ENCODE measurements at places on chromosomes 5 and 9.

- DNase-seq, result no peak
Observed at GRCh38 chr5:72920690-72921502, 34.9 kb upstream of the FCHO2 start.

DNA sequence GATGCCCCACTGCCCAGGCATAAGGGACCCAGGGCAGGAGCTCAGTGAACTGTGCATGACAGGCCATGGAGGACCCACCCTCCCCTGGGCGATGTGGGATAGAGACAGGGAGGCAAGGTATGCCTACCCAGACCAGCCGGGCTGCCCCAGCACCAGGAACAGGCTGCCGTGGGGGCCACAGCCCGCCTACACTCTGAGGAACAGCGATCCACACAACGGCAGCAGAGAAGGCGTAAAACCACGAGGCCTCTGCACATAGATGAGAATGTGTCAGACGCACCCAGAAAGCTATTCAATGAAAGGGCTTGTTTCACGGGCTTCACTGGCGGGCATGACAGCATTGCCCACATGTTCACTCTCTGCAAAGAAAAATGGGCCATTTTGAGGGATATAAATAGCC lies 49.5 kb downstream of the SEMA4D start:
- DNase-seq, result no peak

- DNase-seq, result no peak
Observed at GRCh38 chr9:130692321-130692720, 1.3 kb upstream of the EXOSC2 start.

GRCh38 chr5:98839469-98840383 lies 66.3 kb downstream of the RGMB start:
- DNase-seq, result no peak

DNA sequence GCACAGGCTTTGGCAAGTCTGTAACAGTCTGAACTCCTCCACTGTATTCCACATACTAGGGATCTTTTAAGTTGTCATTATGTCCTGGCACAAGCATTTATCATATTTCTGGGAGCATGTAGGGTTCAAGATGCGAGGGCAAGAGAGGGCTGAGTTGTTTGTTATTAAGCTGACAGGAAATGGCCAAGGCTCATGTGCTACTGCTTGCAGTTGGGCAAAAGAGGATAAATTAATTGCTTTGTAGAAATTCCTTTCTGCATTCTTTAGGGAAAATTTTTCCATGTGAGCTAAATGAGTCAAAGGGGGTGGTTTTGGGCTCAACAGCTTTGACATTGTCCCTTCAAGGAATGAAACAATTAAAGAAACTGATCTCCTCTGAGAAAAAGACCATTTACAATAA lies 35.4 kb downstream of the DOCK8 start:
- no peak for DNase-seq

DNA sequence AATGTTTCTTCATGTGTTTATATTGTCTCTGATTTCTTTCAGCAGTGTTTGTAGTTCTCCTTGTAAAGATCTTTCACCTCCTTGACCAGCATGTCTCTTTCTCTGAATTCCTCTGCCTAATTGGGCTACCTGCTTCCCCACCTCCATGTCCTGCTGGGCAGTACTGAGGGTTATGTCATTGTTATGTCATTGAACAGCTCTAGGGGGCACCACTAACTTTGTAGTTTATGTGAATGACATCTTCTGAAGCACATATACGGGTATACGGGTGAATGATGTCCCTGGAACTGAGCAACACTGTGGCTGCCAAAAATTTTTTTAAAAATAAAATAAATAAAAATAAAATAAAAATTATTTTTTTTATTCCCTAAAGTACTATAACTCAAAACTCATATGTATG lies 16.9 kb upstream of the SNCAIP start:
- DNase-seq, result no peak

- no peak for DNase-seq
Observed at GRCh38 chr5:60685028-60685427, 14.9 kb downstream of the DEPDC1B start.

GRCh38 chr5:96243203-96243602 lies 189.8 kb downstream of the PCSK1 start:
- DNase-seq, result no peak

GRCh38 chr9:101737705-101738565 lies 512 bp downstream of the GRIN3A start:
- no peak for DNase-seq

- DNase-seq, result no peak
Observed at GRCh38 chr9:83466877-83467276, 71.3 kb downstream of the FRMD3 start.

DNA sequence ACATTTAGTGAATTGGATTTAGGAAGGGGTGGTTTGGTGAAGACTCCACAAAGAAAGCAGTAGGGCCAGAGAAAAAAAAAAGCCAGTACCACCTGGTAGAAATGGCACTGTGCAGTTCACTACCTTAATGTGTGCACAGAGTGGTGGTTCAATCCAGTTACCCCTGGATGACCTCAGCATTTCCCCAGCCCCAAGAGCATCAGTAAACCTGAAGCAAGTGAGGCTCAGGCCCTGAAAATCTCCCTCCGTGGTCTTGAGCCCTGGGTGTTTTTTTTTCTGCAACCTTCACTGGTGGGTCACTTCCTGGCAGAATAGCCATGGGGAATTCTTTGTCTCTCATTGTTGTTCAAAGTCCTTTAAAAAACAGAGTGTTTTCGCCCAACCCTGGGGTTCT lies 202.9 kb downstream of the GADD45G start:
- no peak for DNase-seq

GRCh38 chr9:98900725-98901124 lies 43.0 kb upstream of the COL15A1 start:
- no peak for DNase-seq

DNA sequence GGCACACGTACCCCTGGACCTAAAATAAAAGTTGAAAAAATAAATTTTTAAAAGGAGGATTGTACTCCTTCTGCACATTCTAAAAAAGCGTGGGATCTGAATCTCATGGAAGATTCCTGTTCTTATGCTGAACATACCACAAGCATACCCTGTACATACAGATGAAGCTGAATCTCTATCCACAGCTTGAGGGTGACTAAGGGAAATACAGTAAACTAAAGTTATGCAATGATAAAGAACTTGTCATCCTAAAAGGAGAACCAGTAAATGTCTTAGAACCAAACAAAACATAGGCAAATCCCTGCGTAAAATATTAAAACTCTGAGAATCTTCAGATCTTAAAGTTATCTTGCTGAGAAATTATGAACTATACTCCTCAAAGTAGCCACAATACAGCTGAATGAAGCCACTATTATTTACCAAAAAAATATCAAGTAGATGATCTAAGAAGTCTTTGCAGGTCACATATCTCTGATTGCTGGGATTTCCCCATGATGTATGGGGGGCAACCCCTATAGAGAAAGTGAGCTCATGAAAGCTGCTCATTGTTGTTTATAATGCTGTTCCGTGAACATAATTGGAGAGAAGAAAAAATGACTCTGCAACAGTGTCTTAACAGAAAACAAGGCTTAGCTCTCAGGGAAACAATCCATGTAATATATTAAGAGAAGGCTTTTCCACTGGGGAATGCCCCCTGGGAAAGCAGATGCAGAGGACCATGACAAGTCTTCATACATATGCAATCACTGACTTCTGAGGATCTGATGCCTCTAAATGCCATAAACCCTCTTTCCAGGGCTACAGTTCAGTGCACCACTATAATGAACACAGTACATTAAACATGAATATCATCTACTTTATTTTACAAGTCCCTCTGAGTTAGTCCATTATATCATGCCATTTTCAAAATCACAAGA lies 210.1 kb downstream of the EPB41L4A start:
- DNase-seq, result no peak

DNA sequence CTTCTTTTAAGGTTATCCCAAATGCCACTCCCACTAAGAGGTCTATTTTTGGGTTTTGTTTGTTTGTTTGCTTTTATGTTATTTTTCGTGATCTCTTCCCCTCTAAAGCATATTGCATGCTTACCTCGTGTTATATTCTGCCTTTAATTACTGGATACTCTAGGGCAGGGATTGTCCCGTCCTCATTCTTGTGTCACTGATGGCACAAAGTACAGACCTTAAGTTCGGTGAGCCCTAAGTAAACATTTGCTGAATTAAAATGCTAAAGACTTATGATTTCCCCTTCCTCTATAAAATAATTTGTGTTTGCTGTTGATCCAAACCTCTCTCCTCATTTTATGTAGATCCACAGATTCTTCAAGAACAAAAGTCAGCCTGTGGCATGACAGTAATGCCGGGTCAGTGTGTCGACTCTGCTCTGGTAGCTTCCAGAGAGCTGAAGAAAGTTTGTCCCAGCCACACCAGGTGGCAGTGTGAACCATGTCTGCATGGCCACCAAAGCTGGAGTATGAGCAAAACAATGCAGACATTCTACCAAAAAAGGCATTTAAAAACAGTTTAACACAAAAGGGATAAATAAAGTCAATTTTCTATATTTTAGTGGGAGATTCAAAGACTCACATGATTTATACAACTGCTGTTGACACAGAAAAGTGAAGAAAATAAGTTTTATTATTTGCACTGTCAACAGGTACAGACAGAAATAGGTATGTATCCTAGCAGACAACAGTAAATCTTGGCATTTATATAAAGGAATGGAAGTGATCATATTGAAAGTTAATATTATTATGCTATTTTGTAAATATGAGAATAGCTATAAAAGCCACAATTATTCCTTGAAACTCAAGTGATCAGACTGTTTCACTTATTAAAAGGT lies 17.9 kb upstream of the POC5 start:
- DNase-seq, result no peak

DNA sequence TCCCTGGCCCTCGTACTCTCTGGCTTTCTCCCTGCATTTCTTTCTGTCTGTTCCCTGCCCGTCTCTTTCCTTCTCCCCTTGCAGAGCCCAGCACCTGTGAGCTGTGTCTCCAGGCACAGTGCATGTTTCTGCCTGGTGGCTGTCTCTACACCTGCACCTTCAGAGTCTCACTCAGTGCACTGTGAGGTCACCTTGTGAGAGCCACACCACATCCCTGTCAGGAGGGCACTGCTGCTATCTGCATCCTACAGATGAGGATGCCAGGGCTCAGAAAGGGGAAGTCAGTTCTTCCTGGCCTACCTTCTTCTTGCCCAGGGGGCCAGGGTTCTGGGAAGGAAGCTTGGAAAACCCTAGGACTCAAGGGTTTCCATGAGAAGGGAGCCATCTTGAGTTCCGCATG lies 69.7 kb upstream of the NEURL1B start:
- no peak for DNase-seq

GRCh38 chr9:91208837-91209236 lies 152.9 kb downstream of the AUH start:
- no peak for DNase-seq

DNA sequence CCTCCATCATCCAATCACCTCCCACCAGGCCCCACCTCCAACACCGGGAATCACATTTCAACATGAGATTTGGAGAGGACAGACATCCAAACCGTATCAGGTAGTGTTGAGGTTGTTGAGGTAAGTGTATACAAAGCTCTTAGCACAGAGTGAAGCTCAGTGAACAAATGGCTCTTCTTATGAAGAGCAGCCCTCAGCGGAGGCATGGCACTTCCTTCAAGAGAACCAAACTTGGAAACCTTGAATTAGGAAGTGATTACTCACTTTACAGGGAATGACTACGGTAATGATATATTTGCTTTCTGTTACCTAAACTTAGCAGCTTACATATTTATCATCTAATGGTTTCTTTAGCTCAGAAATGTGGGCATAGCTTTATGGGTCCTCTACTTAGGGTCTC lies 92.8 kb downstream of the IQGAP2 start:
- DNase-seq, result no peak

GRCh38 chr9:38393128-38393796 lies 760 bp downstream of the ALDH1B1 start:
- DNase-seq, result no peak

DNA sequence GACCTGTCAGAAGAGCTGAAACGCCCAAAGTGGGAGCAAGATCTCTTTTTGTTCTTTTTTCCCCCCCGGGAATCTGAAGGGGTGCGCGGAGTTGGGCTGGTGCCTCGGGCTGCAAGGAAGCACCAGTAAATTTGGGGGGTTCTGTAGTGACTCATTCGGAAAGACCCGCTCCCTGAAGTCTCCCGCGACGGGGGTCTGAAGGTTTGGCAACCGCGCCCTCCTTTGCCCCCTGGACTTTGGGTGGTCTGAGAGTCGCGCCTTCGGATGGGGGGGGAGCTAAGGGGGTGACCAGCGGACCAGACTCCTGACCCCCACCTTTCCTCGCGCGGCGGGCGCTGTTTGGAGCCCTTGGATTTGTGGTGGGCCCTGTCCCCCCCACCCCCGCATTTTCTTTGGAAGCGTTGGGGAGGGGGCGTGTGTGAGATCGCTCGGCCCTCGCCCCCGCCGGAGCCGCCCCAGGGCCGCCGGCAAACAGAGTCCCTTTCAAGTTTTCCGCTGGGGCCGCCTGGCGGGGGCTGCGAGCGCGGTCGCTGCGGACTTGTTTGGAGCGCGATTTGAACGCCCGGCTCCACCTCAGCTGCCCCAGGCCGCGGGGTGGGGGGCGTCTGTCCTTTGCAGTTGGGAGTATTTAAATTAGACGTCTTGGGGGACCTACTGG lies 2.0 kb downstream of the CXXC5 start:
- no peak for DNase-seq

DNA sequence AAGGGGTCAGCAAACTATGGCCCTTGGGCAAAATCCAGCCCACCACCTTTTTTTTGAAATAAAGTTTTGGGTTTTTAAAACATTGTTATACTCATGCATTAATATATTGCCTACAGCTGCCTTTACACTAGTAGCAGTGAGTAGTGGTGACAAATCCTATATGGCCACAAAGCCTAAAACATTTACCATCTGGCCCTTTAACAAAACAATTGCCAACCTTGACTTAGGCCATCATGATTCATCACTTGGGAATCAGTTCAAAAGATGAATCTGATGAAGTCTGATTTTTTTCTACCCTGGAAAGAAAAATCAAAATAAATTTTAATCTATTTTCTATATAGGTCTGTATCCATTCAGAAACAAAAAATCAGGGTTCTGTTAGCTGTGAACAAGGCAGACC lies 484.9 kb downstream of the BNC2 start:
- DNase-seq, result no peak

DNA sequence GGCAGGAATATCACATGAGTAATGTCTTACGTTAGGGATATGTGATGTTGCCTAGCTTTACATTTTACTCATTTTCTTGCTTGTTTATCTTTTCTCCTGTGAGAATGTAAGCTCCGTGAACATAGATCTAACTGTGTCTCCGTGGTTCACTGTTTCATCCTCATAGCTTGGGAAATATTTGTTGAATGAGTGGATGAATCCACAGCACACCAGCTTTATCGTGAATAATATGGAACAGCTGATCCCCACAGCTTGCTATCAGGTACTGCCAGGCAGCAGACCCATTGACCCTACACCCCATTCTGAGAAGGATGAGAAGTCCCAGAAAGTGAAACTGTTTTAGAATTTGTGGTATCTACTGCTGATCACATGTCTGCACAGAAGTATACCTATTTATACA lies 106.8 kb upstream of the FBN2 start:
- DNase-seq, result no peak

Measured in stimulated activated CD8-positive, alpha-beta memory T cell treated with anti-CD3 and anti-CD28 coated beads, Interleukin-15, amount 100 ng/mL, for 24 hours (primary cell).